ENCODE measurements at places on chromosomes 4 and X.

GRCh38 chrX:134374294-134374693 is 85.7 kb upstream of the HPRT1 start:
- no peak for DNase-seq

- DNase-seq = no peak
Observed at GRCh38 chrX:23656091-23656490, 11.2 kb upstream of the PRDX4 start.

DNA sequence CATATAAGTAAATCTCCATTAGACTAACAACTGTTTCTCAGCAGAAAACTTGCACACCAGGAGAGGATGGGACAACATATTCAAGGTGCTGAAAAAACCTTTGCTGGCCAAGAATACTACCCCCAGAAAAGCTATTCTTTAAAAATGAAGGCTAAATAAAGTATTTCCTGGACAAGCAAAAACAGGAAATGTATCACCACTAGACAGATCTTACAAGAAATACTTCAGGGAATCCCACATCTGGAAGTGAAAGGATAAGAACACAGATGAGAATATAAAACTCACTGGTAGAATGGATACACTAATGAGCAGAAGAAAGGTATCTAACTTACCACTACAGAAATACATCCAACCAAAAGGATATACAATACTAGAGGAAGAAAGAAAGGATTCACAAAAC is 27.0 kb upstream of the ADH1C start:
- no peak for DNase-seq

DNA sequence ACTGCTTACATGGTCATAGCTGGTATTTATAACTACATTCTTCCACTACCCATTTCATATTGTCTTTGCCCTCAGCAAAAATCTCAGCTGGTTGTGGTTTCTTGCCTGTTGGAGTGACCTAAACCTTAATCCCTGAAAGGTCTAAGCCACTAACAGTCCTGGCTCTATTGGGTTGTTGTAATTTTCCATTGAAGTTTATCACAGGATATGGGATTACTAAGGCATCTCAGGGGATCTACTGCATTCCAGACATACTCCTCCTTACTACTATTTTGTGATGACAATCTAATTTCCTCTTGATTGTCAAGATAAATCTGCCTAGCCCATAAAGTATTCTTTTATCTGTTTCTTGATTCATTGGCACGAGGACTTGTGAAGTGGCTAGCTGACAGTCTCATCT is 6.2 kb upstream of the OSTC start:
- DNase-seq = no peak

DNA sequence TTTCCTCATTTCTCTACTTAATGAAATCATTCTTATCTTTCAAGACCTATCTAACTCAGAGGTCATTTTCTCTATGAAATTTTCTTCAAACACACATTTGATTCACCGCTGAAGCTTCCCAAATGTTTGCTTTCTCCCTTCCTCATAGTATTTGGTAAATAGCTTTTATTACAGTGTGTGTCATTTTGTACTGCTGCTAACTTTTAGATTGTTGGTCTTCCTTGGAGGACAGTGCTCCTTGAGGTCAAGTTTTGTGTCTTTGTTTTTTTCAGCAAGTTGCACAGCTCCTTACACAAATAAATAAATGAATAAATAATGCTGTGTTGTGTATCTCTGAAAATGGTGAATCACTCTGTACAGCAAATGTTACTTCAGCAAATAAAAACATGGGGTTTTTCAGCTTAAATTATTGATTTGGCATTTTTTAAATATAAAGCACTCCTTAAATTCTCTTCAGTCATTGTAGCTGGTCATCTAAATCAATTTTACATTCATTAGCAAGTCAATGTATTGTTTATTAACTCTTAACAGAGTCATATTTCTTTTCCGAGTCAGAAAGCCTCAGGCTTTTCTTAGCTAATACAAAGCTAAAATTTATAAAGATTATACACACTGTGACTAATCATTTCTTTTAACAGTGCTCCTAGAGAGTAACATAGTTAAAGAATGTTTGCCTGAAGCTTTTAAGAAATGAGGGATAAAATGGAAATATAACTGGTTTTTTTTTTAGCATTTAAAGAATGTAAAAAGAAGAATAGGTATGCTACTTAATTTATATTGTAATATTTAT is 30.1 kb upstream of the MAD2L1 start:
- DNase-seq = no peak

DNA sequence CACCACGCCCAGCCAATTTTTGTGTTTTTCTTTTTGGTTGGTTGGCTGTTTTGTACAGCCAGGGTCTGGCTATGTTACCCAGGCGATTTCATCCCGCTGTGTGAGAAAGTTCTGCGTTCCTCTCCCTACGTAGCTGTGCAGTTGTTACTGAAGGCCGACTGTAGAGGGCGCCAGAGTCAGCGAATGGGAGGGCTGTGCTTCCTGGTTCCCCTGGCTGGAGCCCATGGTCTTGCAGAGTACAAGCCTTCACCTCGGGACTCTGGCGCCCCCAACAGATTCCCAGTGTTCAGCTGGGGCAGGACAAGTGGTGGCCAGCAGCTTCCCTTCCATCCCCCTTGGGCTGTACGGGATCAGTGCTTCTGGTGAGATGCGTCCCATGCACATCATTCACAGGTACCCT is 5.6 kb upstream of the CT45A1 start:
- no peak for DNase-seq

DNA sequence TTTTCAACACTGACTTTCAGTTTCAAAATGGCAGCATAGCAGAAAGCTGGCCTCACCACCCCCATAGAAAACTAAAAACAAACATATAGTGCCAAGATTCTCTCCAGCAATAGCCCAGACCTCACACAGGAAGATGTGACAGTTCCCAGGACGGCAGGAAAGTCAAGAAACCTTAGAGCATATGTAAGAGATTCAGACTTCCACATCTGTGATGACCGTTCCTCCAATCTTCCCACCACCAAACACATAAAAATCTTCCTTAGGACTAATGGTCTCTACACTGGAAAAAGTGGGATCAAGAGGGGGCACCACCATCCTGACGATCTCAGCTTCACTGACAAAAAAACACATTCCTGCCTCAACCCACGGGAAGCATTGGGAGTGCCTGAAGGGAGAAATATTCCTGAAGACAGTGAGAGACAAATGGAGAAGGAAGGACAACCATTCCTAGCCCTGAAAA is 134.1 kb upstream of the CPXCR1 start:
- DNase-seq = no peak

GRCh38 chrX:1392376-1393068 is 609 bp upstream of the SLC25A6 start:
- peak; percentile 26 for DNase-seq

DNA sequence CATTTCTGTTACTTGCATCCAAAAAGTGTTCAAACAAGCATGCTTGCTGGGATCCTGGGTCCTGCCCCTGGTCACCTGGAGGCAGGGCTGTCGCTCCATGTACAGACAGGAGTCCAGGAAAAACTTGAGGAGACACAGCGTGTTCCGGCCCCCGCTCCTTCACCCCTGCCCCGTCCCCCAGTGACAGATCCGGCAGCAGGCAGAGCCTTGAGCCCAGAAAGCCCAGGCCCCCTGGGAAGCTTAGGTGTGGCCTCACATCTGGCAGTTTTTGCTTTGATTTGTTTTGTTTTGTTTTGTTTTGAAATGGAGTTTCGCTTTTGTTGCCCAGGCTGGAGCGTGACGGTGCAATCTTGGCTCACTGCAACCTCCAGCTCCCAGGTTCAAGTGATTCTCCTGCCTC is 67.0 kb downstream of the TRMT44 start:
- DNase-seq = no peak

GRCh38 chr4:60396341-60397049 is 803.6 kb upstream of the ADGRL3 start:
- DNase-seq = no peak

GRCh38 chr4:139609647-139610046 is 53.6 kb upstream of the SETD7 start:
- no peak for DNase-seq

DNA sequence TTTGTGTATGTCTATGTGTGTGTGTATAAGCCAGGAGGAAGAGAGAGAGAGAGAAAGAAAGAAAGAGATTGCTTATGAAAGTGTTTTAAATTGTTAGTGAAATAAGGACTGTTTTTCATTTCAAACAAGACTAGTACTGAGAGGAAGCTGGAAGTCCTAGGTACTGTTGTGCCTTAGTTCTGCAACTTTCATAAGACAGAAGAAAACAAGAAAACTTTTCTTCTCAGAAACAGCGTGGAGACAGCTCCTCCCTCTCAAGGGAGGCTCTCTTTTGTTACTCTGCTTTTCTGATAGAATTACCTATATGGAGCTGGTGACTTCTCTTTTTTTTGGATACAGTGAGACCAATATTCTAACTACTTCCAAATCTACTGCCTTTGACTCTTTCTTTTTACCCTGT is 62.5 kb downstream of the BANK1 start:
- no peak for DNase-seq

- no peak for DNase-seq
Observed at GRCh38 chr4:182843808-182844325, 73.3 kb downstream of the DCTD start.

GRCh38 chrX:111880735-111881134 is 4.8 kb downstream of the TRPC5OS start:
- no peak for DNase-seq

DNA sequence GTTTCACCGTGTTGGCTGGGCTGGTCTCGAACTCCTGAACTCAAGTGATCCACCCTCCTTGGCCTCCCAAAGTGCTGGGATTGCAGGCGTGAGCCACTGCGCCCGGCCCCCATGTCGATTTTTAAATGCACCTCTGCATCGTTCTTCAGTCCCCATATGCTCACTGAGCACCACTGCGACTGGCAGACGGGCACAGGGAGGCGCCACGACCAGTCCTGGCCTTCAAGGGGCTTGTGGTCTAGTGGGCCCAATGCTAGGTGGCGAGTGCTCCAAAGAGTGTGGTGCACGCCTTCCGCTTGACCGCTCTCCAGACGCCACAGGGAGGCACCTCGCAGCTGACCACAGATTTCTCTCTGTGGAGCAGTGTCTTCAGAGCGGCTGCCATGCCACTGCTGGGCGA is 11.7 kb upstream of the MSANTD1 start:
- no peak for DNase-seq

DNA sequence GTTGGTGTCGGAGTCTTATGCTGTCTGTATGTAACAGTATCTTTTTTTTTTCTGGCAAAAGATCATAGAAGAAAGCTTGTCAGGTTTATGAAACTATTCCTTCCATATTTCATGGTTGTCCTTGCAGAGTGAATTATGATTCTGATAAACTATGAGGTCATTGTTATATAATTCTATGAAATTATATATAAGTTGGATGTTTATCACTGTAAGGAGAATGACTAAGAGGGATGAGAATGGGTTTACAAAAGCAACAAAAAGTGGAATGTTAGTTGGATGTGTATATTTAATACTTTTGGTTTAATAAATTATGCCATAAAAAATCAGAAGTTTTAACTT is 43.1 kb downstream of the RAPGEF2 start:
- no peak for DNase-seq

GRCh38 chrX:44952329-44953027 is 79.5 kb downstream of the KDM6A start:
- no peak for DNase-seq

GRCh38 chr4:150315691-150316090 is 237.4 kb downstream of the DCLK2 start:
- DNase-seq = no peak

GRCh38 chrX:10158279-10159144 is 1.7 kb downstream of the CLCN4 start:
- no peak for DNase-seq

DNA sequence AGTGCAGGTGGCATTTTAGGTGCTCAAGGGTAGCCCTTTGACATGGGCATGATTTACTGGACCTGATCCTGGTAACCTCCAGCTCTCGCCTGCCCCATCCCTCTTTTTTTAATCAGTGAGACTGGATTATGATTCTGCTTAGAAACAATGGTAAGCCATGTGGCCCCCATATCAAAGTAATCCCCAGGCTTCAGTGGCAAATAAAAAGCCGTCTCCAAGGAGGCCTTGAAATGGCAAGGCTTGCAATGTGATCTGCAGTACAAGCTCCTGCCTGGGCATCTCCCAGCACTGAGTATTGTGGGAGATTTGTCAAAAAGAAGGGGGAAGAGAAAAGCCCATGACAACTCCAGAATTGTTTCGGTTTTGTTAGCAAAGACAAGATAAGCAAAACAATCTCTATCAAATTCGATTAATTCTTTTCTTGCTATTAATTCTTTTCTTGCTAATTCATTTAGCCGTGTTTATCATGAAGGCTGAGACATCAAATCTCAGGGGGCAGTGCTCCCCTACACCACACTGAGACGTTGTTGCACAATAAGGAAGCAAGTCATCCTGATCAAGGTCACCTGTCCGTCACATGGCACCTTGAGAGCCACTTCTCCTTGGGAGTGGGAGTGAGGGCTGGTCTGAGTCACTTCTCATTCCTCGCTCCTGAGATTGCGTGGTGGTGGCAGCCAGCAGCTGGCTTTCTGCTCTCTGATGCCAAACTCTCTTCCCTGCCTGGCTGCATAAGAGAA is 312.7 kb upstream of the GATB start:
- DNase-seq = no peak

GRCh38 chr4:152585023-152585441 is 49.1 kb upstream of the FBXW7 start:
- no peak for DNase-seq

DNA sequence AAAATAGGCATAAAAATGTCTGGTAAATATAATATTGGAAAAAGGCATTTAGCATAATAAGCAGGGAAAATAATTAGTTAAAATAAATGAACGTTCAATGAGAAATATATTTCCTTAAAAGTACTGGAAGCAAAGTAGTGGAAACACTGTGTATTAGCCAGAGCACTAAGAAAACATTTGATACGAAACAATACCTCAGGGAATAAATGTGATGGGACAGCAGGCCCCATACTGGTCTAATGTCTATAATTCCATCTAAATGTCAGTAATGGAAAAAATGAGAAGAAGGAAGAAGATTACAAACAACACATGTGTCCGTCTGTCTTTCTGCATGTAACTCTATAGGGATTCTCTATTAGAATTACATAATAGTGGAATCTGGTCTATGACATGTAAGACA is 79.0 kb downstream of the PDE5A start:
- no peak for DNase-seq

DNA sequence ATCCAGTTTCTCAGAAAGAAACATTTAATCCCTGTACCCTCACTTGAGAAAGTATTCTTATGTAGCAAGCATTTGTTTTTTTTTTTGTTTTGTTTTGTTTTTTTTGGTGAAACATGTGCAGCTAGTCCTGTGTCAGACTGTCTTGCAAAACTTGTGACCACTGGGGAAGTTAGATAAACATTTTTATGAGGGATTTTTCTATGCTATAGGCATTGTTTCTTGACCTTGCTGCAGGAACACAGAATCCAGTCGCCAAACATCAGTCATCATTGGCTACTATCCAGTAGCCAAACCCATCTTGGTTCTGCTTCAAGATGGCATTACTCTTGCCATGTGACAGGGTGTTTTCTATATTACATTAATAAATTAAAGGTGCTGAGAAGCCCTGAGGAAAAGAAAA is 7.7 kb upstream of the MAPK10 start:
- no peak for DNase-seq

DNA sequence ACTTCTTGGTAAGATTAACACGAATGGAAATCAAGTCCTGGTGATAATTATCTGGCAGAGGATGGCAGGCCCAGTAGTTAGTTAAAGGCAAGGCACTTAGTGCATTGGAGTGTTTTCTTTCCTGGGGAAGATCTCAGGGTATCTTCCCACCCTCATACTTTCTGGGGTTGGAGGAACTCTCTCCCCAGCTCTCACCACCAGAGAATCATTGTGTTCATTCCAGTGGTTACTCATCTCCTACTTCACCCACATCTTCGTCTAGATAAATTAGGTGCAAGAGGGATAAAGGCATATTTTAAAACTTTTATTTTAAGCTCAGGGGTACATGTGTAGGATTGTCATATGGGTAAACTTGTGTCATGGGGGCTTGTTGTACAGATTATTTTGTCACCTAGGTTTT is 67.5 kb upstream of the SH3RF1 start:
- no peak for DNase-seq

- DNase-seq = no peak
Observed at GRCh38 chrX:6498324-6498723, 36.6 kb downstream of the VCX3A start.
